ENCODE measurements at places on chromosomes 2 and 18. TPM values are rescaled to one million over a fixed set of nuclear protein-coding genes. Genes with fewer than 3 reads are reported as not detected.

GRCh38 chr2:146031158-146031557 lies 1511.2 kb upstream of the ZEB2 start:
- no peak overlapping the region for H3K27ac ChIP-seq
- no peaks in the 10 kb centered on the region for H3K36me3 ChIP-seq

- H3K27me3 ChIP-seq = no peaks in the 10 kb centered on the region
- H3K36me3 ChIP-seq = peaks cover 7% of the 10 kb centered on the region
- no peak for DNase-seq
These were observed 112.0 kb upstream of the STPG4 start for GRCh38 chr2:47266939-47267710.

- no peaks in the 10 kb centered on the region for H3K4me1 ChIP-seq
- DNase-seq = peak; percentile 58
- H3K4me3 ChIP-seq = no peak overlapping the region
These were observed 332.1 kb downstream of the AGPS start for GRCh38 chr2:177724398-177725287.

GRCh38 chr2:234061624-234062257 lies 11.2 kb downstream of the SPP2 start:
- no peak for DNase-seq
- H3K4me1 ChIP-seq = peaks cover 8% of the 10 kb centered on the region
- no peaks in the 10 kb centered on the region for H3K36me3 ChIP-seq
- no peak overlapping the region for H3K4me3 ChIP-seq
- no peak overlapping the region for H3K27ac ChIP-seq

DNA sequence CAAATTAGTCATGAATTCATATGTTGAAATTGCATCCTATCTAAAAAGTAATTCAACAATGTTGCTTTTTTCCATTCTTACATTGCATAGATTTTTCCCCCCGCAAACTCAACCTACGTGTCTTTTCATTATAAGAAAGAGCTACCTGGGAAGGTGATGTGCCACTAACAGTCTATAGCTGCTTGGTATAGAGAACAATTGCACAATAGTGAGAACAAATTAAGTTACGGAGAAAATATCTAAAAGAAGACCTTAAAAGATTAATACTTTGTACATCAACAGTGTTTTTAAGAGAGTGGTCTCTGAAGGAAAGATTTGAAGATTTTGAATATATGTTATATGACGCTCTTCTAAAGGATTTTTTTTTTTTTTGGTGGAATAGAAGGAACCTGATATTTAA lies 111.8 kb downstream of the STK39 start:
- no peaks in the 10 kb centered on the region for H3K27me3 ChIP-seq
- no peak for DNase-seq
- H3K27ac ChIP-seq = peak overlapping the region; percentile 76
- peaks cover 63% of the 10 kb centered on the region for H3K4me1 ChIP-seq
- peaks cover 74% of the 10 kb centered on the region for H3K36me3 ChIP-seq

DNA sequence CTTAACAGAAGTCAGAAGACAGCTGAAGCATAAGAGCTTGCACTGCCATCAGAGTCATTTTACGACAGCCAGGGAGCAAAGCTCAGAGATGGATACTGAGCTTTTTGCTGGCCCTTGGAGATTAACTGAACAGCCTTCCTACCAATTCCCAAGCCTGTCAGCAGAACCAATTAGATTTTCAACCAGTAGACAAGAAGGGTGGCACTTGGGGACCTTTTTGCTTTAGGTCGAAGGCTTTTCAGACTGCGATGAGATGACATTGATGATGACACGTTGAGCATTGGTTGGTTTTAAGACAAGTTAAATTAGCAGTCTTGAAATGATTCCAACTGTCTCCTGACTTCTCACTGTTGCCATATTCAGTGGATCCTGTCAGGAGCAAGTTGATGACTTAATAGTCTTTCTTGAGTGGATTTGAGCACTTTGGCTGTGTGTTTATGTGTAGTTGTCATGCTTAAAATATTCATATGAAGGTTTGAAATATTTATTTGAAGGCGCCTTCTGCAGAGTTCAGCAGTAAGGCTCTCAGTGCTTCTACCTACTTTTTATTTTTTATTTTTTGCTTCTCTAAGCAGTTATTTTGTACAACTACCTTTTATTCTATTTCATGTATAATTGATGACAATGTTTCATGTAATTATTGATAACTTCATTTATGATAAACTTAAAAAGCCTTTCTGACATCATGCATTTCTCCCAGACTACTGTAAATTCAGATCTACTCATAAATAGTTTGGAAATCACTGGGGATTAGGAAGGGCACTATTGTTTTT lies 256.7 kb downstream of the CAMKMT start:
- no peak for DNase-seq
- H3K4me1 ChIP-seq = peaks cover 18% of the 10 kb centered on the region

DNA sequence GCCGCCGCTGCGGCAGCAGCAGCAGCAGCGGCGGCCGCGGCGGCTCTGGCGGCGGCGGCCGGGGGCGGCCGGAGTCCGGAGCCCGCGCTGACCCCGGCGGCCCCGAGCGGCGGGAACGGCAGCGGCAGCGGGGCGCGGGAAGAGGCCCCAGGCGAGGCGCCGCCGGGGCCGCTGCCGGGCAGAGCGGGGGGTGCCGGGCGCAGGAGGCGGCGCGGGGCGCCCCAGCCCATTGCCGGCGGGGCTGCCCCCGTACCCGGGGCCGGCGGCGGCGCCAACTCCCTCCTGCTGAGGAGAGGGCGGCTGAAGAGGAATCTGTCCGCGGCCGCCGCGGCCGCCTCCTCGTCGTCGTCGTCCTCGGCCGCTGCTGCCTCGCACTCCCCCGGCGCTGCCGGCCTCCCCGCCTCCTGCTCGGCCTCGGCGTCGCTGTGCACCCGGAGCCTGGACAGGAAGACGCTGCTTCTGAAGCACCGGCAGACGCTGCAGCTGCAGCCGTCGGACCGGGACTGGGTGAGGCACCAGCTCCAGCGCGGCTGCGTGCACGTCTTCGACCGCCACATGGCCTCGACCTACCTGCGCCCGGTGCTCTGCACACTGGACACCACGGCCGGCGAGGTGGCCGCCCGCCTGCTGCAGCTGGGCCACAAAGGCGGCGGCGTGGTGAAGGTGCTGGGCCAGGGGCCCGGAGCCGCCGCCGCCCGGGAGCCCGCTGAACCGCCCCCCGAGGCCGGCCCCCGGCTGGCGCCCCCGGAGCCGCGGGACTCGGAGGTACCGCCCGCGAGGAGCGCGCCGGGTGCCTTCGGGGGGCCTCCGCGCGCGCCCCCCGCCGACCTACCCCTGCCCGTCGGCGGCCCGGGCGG lies 646 bp downstream of the PHLPP1 start:
- H3K4me1 ChIP-seq = peaks cover 3% of the 10 kb centered on the region
- H3K36me3 ChIP-seq = peaks cover 57% of the 10 kb centered on the region
- peak overlapping the region; percentile 93 for H3K27ac ChIP-seq

CDK15 gene
- not detected for total RNA-seq

KCNG2 gene
- total RNA-seq = not detected

Measured in Calu3 (cell line).